ENCODE measurements at places on chromosomes 5 and 9.

- DNase-seq, result no peak
Observed at GRCh38 chr5:133732536-133732935, 120.2 kb upstream of the FSTL4 start.

GRCh38 chr9:36815023-36815422, 219.0 kb downstream of the PAX5 start:
- DNase-seq, result no peak

- no peak for DNase-seq
Observed at GRCh38 chr5:145737578-145737977, 97.6 kb downstream of the PRELID2 start.

DNA sequence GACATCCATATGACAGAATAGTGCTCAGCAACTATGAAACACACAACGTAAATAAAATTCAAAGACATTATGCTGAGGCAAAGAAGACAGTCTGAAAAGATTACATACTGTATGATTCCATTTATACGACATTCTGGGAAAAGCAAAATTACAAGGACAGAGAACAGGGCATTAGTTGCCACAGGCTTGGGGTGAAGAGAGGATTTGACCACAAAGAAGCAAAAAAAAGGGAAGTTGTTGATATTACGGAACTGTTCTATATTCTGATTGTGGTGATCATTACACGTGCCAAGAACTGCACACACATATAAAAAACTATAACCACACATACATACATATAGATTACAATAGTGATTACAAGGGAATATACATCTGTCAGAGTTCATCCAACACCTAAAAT, 24.1 kb downstream of the CDK5RAP2 start:
- no peak for DNase-seq

GRCh38 chr9:34396276-34397214, 19.8 kb upstream of the MYORG start:
- no peak for DNase-seq

DNA sequence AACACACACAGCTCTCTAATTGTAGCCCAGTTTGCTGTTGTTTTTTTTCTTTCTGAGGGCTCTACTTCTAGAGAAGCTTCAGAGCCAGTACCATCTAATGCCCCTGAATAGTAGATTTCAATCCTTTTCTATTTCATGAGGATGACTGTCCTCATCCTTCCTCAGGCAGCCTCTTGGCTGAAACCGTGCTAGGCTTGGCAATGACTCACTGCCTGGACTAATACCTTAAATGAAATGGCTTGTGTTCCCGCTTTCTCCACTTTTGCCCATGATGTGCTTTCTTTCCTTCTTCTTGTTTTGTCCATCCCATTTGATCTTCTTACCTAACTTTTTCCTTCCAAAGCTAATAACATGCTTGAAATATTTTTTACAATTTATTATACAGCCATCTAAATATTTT, 80.1 kb downstream of the ITGA1 start:
- DNase-seq, result no peak

DNA sequence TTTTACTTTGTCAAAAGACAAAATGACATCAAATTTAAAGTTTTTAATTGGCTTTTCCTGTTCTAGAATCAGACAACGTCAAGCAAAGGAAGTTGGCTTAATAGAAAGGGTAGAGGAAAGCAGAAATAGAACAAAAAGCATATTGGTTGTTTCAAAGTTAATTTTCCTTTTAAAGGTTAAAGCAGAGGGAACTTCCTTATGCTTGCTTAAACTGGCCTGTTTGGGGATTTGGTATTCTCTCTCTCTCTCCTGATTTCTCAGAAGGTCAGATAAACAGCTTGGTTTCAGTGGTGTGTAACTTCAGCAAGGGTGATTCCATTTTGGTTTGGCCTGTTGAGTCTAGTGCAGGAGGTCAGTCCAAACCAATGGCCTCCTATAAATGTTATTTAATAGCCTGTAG, 127.1 kb downstream of the SMARCA2 start:
- DNase-seq, result no peak

GRCh38 chr9:33139421-33140228, 27.5 kb downstream of the B4GALT1 start:
- no peak for DNase-seq

DNA sequence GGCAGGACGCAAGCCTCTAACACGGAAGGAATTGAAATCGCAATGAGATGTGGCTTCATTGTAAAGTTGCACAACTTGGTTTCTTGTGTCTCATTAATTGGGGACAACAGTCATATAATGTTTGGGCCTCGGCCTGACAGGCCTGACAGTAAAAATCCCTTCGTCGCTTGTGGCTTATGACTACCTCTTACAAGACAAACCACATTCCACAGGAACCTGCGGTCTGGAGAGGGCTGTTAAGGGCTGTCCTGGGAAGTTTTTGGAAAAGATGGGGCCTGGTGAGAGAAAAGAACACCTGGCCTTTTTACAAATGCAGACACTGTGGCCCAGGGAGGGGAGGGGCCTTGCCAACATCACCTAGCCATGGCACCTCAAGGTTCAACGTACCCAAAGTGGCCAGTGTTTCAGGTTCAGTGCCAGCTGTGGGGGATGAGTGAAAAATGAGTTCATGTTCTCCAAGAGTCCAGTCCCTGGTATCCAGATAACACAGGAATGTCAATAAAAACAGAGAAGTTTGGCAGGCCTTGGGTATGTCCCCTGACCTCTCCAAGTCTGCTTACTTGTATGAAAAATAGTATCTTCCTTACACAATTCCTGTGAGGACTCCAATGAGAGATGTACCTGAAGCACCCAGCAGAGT, 22.2 kb downstream of the SHB start:
- no peak for DNase-seq

GRCh38 chr5:40221796-40222195, 457.9 kb upstream of the PTGER4 start:
- no peak for DNase-seq

- DNase-seq, result no peak
Observed at GRCh38 chr9:101478906-101479305, 43.3 kb upstream of the ALDOB start.

GRCh38 chr9:29625931-29626330, 2052.7 kb upstream of the C9orf72 start:
- no peak for DNase-seq

DNA sequence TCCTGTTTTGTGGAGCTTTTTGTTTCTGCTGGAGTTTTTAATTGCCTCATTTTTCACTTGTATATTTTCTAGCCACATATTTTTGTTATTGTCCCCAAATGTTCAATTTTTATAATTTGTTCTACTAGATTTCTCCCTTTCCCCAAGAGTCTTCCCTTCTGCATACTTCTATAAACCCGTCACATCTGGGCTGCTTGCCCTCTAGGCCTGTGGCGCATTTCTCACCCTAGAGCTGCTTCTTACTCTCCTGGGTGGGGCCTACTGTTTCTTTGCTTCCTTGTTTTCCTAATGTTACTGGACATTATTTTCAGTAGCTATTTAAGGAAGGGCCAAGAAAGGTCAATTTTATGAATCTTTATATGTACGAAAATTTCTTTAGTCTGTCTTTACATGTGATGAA, 51.5 kb downstream of the NXNL2 start:
- DNase-seq, result no peak

GRCh38 chr5:89372176-89372575, 489.2 kb upstream of the MEF2C start:
- no peak for DNase-seq

DNA sequence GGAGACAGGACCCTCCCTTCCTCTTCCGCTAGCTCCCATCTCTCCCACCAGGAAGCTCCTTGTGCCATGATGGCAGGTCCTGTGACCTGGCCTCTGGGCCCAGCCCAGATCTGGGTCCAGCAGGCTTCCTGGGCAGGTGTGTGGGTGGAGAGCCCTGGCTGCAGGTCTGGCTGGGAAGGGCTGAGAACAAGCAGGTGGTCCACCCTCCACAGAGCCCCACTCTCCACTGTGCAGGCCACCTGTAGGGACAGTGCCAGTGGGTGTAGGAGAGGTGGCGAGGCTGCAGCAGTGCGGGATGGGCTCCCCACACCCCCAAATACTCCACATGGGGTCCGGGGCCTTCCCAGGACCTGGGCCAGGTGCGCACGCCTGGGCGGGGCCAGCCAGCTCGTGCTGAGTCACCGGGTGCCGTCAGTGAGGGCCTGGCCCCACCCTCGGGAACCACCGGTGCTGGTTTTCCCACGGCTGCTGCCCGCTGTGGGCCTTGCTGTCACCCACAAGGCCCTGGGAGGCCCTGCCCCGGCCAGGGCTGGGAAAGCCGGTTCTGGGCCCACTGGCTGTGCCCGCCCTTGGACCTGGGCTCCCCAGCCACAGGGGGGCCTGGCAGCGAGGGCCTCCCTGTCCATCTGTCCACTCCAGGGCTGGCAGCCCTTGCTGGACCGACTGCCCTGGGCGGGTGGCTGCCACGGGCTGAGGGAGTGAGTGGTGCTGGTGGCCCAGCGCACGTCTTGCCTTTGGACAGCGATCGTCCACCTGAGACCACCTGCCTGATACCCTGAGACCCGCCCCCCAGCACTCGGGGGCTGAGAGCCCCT, 9.3 kb upstream of the NRARP start:
- DNase-seq, result no peak

DNA sequence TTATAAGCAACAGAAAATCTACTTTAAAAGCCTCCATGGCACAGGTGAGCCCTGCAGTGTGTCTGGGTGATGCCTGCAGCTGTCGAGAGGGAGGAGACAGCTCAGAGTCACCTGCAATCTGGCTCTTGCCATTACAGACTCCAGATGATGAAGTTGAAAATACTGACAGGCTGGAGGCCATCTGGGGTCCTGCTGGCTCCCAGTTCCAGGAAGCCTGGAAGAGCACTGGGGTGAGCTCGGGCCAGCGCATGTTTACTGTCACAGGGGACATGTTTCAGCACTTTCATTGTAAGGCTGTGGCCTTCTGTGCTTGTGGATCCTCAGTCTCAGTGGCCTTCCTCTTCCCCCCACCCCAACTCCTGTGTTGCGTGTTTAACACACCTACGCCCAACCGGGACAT, 28.4 kb downstream of the CEL start:
- DNase-seq, result no peak

DNA sequence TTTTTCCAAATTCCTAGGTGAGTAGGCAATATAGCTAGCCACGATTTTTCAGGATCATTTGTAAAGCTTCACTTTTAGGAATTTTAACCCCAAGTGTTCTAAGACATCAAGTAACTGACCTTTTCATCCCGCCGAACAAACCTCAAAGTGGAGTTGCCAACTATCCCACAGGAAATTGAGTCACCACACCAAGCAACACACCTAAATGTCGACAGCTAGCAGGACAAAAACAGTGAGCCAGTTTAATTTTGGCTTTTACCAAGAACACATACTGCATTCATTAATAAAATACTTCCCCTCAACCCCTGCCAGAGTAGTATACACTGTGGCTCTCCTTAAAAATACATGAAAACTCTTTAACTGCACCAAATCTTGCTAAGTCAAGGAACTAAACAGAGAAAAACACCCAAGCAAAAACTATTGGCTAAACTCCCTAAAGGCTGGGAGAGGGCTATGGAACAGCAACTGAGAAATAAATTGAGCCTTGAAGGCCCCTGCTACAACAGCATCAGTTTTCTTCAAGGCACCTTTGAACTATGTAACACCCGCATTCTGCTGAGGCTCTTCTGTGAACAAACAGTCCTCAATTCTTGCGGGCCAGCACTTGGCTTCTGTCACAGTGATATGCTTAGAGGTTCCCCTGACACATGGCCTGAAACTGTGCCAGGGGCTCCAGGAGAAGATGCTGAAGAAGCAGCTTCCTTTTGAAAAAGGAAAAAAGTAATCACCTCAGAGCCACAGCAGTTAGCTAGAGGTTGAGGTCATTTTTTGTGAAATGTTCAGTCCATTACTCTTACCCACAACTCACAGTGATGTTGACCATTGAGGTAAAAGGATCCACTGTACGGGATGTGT, 459.6 kb downstream of the RAB3C start:
- DNase-seq, result no peak

DNA sequence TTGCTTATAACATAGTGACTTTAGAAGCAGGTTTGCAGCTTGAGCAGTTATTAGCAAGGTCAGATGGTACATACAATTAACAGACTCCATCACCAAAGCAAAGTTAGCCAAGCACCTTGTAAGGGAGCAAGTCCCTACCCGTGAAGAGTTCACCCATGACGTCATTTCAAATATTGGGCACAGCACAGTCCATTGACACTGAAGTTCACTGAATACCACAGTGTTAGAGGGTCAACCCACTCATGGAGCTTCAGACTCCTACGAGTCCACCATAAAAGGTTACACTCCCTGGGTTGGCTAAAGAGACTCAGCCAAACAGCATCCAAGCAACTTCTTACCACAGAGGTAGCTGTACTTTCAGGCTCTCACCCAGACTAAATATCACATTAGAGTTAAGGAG, 77.5 kb downstream of the GALNT10 start:
- DNase-seq, result no peak

GRCh38 chr5:58431832-58432231, 28.1 kb downstream of the PLK2 start:
- DNase-seq, result no peak

DNA sequence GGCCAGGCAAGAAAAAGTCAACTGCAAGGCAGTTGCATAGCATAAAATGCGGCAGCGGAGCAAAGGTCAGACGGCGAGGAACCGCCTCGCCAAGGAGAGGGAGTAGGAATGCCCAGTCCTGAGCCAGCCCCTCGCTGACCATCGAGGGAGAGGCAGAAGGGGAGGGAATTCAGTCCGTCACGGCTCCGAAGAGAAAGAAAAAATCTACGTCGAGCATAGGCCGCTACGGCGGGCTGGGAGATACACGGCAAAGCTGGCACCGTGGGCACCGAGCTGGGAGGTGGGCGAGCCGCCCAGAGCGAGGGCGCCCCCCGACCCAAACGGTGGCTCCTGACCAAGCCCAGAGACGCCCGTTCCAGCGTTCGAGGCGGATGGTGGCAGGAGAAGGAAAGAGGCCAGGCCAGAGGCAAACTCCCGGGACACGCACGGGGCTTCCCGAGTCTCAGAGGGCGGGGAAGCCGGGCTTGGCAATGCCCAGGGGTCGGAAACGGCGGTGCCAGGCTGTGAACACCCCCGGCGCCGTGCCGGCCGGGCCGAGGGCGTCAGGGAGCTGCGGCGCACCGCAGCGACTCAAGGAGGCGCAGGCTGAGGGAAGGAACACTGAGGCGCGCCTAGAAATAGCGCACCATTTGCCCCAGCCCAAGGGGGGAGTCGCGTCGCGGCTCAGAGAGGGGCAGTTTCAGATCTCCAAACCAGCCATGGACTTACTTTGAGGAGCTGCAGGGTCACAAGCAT, 518 bp downstream of the SPRY4 start:
- DNase-seq, result no peak

DNA sequence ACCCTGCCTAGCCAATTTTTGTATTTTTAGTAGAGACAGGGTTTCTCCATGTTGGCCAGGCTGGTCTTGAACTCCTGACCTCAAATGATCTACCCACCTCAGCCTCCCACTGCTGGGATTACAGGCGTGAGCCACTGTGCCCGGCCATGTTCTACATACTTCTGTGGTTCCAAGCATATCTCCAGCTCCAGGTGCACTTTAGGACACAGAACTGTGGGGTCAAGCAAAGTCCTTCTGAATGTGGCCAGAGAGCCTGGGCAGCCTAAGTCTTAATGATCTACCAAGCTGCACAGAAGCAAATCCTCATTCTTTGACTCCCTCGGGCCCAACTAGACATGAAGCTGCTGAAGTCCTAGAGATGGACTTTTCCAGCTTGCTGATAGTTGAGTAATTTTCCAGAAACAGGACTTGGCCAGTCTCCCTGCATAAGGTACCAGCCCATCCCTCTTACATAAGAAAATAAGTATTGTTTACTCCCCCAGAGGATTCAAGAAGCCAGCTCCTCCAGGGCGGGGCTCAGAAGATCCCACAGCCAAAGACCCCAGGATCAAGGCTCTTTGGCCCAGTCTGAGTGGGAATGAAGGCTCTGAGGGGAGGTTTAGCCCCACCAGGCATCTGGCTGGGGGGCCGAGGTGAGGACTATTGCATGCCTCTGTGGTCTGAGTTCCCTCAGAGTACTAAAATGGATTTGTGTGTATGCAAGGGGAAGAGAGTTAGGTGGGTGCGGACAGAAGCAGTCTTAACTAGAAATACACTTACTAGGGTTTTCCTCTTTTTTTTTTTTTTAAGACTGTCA, 8.7 kb downstream of the CLTB start:
- no peak for DNase-seq

Measured in activated gamma-delta T cell treated with Interleukin-2 at 50 U/mL for 16 hours (primary cell).